ENCODE measurements at places on chromosomes 4 and X.

DNA sequence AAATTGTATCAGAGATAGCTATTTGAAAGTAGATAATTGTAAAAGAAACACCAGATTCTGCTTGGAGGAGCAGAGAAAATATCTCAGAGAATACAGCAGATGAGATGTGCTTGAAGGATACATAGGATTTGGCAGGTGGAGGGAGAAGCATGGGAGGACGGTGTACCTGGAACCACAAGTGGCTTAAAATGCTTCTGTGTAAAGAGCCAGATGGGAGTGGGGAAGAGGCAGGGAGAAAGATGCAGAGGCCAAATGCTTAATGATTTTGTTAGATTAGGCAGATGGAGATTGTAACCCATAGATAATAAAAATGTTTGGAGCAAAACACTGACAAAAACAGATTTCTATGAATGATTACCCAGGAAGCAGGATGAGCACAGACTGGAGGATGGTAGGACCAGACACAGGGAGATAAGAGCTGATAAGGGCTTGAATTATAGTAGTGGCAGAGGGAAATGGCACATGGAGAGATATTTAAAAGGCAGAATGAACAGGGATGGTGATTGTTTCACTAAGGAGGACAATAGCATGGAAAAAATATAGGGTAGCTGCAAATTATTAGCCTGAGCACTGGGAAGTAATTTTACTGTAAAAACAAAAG, 145.7 kb upstream of the TBC1D9 start:
- DNase-seq, result no peak

GRCh38 chr4:177339477-177340374, 30.1 kb downstream of the NEIL3 start:
- DNase-seq, result peak; percentile 28

GRCh38 chrX:27715610-27716009, 92.2 kb upstream of the MAGEB10 start:
- no peak for DNase-seq

DNA sequence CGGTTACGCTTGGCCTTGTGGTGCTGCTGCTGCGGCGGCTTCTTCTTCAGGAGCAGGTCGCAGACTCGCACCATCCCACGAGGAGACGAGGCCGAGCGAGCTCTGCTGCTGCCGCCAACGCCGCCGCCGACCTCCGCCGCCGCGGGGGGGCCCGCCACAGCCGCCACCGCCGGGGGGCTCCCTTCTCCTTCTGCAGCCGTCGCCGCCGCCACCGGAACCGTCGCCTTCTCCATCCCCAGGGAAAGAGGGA, 237 bp downstream of the ANKRD17 start:
- no peak for DNase-seq

- no peak for DNase-seq
Measured at GRCh38 chrX:70079870-70080269, 17.6 kb downstream of the OTUD6A start.

DNA sequence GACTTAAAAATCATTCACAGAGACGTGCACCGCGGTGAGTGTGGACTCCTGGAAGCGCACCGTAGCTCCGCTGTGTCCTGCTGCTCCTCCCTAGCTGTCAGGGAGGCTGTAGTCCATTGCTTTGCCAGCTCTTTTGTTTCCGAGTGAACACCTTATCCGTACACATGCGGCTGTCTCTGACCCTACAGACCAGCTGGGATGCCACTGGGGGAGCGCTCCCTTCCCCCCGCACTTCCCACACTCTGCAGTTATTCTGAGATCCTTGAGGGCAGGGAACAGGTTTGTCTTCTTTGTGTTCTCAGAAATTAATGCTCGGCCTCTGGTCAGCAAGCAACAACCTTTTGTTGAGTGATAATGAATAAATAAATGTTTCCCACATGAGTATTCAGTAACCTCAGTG, 33.7 kb upstream of the MSANTD1 start:
- no peak for DNase-seq

- DNase-seq, result no peak
Measured at GRCh38 chrX:24264383-24264782, 49.5 kb downstream of the SUPT20HL2 start.

DNA sequence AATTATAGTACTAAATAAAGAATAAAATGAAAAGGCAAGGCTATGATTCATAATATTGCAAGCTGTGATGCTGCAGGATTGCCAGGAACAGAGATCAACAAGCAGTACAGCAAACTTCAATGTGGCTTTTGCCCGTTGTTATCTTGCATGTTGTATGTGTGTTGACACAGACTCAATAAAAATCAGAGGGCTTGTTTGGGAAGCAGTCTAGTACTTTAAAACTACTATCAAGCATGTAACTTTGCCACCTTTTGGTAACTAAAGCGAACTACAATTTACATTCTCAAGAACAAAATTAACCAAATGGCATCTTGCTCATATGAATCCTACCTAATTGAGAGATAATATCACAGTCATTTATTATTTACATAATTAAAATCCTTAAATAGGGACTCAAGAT, 79.8 kb upstream of the GPM6A start:
- peak; percentile 2 for DNase-seq

- no peak for DNase-seq
Measured at GRCh38 chr4:105714071-105714521, 5.5 kb downstream of the GSTCD start.

DNA sequence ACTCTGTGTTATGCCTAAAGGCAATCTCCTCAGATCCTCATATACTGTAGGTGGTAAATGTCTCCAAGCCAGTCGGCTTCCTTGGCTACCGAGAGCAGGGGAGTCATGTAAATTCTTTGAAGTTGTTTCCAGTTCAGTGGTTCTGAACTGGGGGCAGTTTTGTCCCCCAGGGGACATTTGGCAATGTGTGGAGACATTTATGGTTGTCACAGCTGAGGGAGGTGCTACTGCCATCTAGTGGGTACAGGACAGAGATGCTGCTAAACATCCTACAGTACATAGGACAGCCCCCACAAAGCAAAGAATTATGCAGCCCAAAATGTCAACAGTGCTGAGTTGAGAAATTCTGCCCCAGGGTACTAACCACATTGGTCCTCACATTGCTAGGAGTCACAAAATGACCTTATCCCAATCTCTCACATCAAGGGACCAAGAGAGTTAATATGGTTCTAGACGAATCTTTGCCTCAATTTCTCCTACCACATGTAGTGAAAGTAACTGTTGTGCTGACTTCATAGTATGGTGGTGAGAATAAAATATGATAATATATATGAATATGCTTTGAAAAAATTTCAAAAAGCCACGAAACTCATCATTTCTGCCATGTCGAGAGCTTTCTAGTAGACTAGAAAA, 104.4 kb upstream of the ARHGAP24 start:
- peak; percentile 29 for DNase-seq

DNA sequence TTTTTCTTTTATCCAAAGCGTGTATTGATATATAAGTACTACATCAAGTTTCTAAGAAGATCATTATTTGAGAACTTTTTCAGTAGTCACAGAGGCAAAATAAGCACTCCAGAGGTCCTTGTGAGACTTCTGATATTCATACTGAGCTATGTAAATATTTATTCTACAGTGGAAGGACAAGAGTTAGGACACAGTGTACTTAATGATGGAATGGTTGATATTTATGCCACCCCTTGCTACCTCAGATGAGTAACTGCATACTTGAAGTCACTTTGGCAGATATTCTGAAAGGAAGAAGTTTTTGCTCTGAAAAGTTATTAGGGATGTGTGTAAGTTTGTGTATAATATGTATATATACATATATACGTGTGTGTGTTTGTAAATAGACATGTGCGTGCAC, 30.3 kb downstream of the MAGEA1 start:
- DNase-seq, result no peak

DNA sequence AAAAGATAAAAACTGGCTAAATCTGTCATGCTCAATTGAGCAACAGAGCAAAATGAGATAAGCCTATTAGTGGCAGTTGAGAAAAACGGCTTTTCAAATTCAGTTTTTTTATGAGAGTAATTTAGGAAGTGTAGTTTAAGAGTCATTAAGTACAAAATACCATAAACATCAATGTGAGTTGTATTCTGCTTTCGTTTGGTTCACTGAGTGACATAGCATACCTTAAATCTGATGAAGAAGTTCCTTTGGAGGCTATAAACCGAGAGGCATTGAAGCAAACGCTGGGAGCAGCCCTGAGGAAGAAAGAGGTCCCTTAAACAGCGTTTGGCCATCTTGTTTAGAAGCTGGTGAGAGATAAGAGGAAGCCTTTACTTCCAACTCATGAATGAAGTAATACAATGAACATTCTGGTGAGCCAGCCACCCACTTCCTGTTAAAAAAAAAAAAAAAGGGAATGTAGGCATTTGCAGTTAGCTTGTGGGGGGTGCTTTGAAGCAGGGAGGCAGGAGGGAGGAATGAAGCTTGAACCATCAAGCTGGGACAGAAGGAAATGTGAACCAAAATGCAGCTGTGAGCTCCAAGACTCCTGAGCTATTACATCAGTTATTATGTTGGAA, 132.3 kb downstream of the ZNF330 start:
- no peak for DNase-seq

GRCh38 chr4:118872181-118872580, 16.5 kb upstream of the SYNPO2 start:
- DNase-seq, result no peak

GRCh38 chr4:138573246-138573645, 331.1 kb upstream of the SLC7A11 start:
- no peak for DNase-seq

GRCh38 chrX:112120721-112121120, 38.1 kb upstream of the TRPC5 start:
- DNase-seq, result no peak

GRCh38 chrX:81202456-81202819, 536 bp downstream of the SH3BGRL start:
- no peak for DNase-seq

GRCh38 chr4:86300516-86300915, 59.3 kb downstream of the MAPK10 start:
- no peak for DNase-seq

GRCh38 chr4:185479507-185479971, 8.0 kb upstream of the CCDC110 start:
- DNase-seq, result peak; percentile 48

DNA sequence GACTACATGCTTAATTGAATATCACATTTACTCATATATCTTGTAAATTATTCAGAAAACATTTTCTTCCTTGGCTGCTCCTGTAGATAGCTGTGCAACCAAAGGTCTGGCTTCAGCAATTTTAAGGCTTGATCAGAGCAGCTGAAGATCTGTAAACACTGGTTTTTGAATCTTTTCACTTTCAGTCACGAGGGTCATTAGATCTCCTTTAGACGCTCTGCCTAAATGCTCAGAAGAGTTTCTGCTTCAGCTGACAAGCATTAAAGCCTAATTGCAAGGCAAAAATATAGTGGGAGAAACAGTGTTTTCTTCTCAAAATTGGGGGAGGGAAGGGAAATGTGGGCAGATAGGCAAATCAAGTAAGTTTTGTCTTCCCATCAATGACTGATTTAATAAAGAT, 25.7 kb downstream of the TRPC5 start:
- no peak for DNase-seq

GRCh38 chr4:150258569-150258968, 180.3 kb downstream of the DCLK2 start:
- DNase-seq, result no peak

- no peak for DNase-seq
Measured at GRCh38 chrX:123088331-123088730, 95.7 kb upstream of the GRIA3 start.

- no peak for DNase-seq
Measured at GRCh38 chr4:23163647-23164436, 471.1 kb downstream of the GBA3 start.

GRCh38 chr4:10671366-10671765, 13.2 kb downstream of the CLNK start:
- DNase-seq, result peak; percentile 58

- no peak for DNase-seq
Measured at GRCh38 chrX:74911494-74911893, 13.8 kb downstream of the NEXMIF start.

- no peak for DNase-seq
Measured at GRCh38 chrX:25019707-25020390, 4.1 kb upstream of the ARX start.

DNA sequence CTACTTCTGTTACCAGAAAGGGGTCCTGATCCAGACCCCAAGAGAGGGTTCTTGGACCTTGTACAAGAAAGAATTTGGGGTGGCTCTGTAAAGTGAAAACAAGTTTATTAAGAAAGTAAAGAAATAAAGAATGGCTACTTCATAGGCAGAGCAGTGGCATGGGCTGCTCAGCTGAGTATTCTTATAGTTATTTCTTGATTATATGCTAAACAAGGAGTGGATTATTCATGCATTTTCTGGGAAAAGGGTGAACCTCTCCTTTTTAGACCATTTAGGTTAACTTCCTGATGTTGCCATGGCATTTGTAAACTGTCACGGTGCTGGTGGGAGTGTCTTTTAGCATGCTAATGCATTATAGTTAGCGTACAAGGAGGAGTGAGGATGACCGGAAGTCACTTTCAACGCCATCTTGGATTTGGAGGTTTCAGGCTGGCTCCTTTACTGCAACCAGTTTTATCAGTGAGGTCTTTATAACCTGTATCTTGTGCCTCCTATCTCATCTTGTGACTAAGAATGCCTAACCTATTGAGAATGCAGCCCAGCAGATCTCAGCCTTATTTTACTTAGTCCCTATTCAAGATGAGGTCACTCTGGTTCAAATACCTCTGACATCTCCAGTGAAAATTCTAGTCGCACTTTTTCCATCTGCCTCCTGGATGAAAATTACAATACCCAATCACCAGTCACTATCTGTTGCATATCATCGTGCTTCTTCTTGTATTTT, 15.5 kb upstream of the TDO2 start:
- DNase-seq, result no peak

DNA sequence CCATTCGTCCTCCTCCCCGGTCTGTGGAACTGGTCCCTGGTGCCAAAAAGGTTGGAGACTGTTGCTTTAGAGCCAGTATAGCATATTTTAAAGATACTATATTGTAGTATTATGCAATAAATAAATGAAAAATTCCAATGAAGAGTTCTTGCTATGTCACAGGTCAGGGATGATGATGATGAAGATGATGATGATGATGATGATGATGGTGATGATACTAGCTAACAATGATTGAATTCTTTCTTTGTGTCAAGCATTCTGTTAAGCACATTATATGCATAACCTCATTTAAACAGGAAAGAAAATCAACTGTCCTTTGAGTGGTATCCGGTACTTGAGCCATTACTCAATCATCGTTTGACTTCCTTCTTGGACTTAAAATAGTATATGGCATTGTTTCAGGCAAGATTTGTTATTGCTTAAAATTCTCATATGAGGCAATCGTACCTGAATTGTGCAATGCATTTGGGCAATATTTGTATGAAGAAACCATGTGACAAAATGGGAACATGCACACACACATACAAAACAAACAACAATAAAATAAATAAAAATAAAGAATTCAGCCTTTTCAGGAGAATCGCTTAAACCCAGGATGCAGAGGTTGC, 22.8 kb upstream of the TLR2 start:
- DNase-seq, result no peak

DNA sequence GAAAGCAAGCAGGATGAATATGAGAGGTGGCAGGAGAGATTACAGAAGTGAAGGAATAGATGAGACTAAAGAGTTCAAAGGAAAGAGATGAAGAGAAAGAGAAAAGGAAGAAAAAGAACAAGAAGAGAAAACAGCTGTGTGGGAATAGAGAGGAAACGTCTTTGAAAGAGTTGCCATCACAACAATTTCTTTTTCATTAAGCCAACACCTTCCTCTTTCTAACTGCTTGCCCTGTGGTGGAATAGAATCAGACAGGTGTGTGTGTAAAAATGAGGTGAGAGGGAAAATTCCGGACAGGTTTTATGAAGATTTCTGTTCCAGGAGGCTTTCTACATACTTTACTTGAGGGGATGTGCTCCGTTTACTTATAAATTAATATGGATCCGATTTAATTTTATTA, 28.8 kb downstream of the DTHD1 start:
- DNase-seq, result no peak

- no peak for DNase-seq
Measured at GRCh38 chr4:89535251-89535650, 227.7 kb upstream of the GPRIN3 start.
